ENCODE measurements at places on chromosomes 16 and 17.

GRCh38 chr17:79988185-79988971, 47.3 kb downstream of the TBC1D16 start:
- peak; percentile 73 for DNase-seq

DNA sequence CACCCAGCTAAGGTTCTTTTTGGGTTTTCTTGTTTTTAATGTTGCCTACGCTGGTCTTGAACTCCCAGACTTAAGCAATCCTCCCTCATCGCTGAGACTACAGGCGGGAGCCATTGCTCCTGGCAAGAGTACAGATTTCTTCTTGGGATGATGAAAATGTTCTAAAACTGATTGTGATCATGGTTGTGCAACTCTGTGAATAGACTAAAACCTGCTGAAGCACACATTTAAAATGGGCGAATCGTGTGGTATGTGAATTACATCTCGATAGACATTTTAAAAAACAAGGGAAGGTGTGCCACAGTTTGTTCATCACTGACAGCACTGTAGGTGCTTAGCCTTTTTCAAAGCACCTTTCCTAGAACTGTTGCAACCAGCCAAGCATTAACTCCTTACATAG, 48.8 kb upstream of the CDH3 start:
- no peak for DNase-seq

GRCh38 chr16:87535457-87535854, 42.6 kb upstream of the ZCCHC14 start:
- no peak for DNase-seq

GRCh38 chr16:13958474-13958873, 38.5 kb downstream of the ERCC4 start:
- no peak for DNase-seq

DNA sequence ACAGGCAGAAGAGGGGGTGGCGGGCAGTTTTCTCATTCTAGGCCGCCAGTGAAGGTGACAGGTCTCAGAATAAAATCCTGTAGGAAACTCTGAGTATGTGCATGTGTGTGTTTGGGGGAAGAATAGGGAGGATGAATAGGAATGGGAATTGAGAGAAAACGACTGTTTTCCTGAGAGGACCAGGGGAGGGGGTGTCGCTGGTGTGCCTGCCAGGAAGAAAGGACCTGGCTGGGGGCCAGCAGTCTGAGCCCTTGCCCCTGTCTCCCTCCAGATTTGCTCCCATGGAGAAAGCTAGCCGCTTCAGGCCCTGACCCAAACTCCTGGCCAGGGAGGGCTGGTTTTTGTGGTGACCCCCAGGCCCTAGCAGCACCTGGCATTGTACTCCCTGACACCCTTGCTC, 14.4 kb downstream of the C17orf50 start:
- DNase-seq = no peak

- no peak for DNase-seq
Measured at GRCh38 chr16:9969580-9969979, 212.6 kb downstream of the GRIN2A start.

DNA sequence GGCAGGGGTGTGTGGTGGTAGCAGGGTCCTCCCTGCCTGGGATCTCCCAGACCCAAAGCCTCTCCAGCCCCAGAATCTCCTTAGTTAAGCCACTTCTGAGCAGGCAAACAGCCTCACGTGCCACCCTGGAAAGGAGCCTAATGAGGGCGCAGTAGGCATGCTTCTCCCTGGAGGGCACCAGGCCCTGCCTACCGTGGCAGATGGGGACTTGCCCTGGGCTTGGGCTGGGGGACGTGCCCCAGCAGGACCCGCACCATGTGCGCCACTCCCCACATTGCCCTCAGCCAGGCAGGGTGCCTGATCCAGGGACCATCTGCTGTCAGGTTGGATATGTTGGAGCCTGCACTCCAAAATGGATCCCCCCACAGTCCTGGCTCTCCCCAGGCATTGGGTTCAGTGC, 14.2 kb downstream of the FAM83G start:
- DNase-seq = no peak

- peak; percentile 40 for DNase-seq
Measured at GRCh38 chr17:76528528-76529223, 8.8 kb downstream of the CYGB start.

- no peak for DNase-seq
Measured at GRCh38 chr17:79116575-79117368, 42.1 kb downstream of the ENGASE start.

- DNase-seq = no peak
Measured at GRCh38 chr17:80703142-80703478, 158.5 kb downstream of the RPTOR start.

GRCh38 chr16:82630688-82631087, 3.9 kb downstream of the CDH13 start:
- no peak for DNase-seq

GRCh38 chr16:502179-502943, 25.2 kb upstream of the CAPN15 start:
- no peak for DNase-seq

- peak; percentile 31 for DNase-seq
Measured at GRCh38 chr16:71933913-71934695, 38.8 kb downstream of the IST1 start.

DNA sequence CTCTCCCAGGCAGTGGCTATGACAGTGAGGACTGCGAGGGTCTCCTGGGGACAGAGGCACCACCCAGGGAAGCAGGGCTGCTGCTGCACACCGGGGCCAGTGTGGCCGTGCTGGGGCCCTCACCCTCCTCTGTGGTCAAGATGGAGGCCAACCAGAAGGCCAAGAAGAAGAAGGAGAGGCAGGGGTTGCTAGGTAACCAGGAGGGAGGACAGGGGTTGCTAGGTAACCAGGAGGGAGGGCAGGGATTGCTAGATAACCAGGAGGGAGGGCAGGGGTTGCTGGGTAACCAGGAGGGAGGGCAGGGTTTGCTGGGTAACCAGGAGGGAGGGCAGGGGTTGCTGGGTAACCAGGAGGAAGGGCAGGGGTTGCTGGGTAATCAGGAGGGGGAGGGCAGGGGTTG, 55.2 kb downstream of the ACTG1 start:
- DNase-seq = no peak

GRCh38 chr17:62701706-62702085, 74.2 kb downstream of the MRC2 start:
- DNase-seq = no peak

- DNase-seq = no peak
Measured at GRCh38 chr17:75950855-75951554, 10.2 kb upstream of the FBF1 start.

DNA sequence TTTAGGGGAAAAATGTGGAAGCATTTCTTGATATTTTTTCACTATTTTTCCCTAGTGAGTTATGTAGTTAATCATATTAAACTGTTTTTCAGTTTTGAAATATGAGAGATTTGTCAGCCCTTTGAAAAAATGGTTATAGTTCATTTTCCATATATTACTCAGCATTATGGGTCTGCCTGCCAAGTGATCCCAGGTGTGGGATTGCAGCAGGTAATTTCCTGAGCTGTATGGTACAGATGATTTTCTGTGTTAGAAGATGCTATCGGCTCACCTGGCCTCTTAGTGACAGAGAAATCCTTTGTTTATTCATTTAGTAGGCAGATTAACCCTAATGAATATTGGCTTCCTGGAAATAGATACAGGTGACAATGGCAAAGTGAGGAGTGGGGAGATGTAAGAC, 275.1 kb upstream of the TBX2 start:
- DNase-seq = no peak

DNA sequence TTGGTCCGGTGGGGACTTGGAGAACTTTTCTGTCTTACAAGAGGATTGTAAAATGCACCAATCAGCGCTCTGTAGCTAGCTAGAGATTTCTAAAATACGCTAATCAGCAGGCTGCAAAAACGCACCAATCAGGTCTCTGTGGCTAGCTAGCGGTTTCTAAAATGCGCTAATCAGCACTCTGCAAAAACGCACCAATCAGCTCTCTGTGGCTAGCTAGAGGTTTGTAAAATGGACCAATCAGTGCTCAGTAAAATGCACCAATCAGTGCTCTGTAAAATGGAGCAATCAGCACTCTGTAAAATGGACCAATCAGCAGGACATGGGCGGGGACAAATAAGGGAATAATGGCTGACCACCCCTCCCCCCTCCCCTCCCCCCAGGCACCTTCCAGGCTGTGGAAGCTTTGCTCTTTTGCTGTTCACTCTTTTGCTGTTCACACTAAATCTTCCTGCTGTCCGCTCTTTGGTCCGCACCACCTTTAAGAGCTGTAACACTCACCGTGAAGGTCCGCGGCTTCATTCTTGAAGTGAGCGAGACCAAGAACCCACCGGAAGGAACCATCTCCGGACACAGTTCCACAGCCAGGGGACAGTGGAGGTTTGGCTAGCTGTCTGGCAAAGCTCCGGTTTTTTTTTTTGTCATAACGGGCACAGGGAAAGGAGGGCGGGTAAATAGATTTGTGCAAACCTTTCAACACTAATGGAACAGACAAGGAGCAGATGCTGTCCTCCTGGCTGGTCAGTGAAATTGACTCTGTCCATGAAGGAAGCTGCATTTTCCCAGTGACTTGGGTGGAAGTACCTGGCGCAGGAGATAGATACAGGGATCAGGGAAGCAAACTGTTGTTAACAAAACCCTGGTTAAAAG, 8.3 kb downstream of the PITPNC1 start:
- no peak for DNase-seq

DNA sequence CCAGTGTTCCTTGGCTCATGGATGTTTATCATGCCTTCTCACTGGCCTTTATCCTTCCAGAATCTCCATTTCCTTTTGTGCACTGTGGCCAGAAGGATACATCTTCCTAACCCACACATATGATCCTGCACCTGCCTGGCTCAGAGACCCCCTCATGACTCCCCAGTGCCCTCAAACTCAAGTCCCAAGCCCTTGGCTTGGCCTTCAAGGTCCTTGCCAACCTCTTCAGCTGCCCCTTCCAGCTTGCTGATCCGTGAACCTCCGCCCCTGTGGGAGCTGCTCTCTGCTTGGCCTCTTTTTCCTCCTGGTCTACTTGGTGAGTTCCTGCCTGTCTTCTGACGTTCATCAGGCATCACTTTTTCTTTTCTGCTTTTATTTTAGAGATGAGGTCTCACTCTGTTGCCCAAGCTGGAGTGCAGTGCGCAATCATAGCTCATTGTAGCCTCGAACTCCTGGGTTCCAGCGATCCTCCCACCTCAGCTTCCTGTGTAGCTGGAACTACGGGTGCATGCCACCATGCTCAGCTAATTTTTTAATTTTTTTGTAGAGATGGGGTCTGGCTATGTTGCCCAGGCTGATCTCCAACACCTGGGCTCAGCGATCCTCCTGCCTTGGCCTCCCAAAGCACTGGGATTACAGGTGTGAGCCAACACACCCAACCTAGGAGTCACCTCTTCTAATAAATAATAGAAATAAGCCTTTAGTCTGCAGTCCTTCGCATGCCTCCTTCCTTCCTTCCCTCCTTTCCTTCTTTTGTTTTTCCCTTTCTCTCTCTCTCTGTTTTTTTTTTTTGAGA, 2.5 kb upstream of the PYCARD start:
- DNase-seq = no peak

GRCh38 chr16:54801057-54801844, 129.4 kb upstream of the IRX5 start:
- no peak for DNase-seq

GRCh38 chr16:81696961-81697615, 82.0 kb upstream of the PLCG2 start:
- DNase-seq = no peak

- no peak for DNase-seq
Measured at GRCh38 chr17:38424297-38424972, 3.8 kb upstream of the ARHGAP23 start.

GRCh38 chr16:62254372-62254771, 218.1 kb upstream of the CDH8 start:
- DNase-seq = no peak

DNA sequence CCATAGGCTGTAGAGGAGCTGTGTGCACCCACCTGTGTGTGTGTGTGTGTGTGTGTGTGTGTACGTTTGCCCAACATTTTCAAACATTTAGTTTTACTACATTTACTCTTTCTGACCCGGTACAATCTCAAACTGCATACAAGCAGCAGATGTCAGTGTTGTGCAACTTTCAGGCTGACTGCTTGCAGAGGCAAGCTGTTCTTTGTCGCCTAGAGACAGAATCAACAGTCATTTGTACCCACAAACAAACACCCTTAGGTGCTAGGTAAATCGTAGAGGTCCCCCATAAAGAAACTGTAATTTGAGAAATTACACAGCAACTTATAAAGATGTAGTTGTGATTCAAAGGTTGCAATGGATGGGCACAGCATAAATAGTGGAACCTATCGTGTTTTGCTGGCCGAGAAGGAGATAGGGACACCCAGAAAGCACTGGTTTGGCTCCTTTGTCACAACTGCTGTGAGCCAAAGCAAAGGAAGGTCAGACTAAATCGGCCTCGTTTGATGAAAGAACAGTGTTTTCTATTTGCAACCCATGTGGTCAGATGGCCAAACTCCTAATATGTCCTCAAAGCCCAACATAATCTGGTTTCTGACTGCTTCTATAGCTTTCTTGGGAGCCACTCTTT, 478.4 kb downstream of the TOX3 start:
- no peak for DNase-seq
